Activated CD4-positive, alpha-beta T cell treated with anti-CD3 and anti-CD28 coated beads for 48 hours (primary cell): ENCODE measurements at places on chromosomes 6 and 20.

- no peak for DNase-seq
Observed at GRCh38 chr6:141261016-141261671, 871.6 kb upstream of the GJE1 start.

GRCh38 chr6:142756215-142756630 lies 188.8 kb downstream of the HIVEP2 start:
- no peak for DNase-seq

DNA sequence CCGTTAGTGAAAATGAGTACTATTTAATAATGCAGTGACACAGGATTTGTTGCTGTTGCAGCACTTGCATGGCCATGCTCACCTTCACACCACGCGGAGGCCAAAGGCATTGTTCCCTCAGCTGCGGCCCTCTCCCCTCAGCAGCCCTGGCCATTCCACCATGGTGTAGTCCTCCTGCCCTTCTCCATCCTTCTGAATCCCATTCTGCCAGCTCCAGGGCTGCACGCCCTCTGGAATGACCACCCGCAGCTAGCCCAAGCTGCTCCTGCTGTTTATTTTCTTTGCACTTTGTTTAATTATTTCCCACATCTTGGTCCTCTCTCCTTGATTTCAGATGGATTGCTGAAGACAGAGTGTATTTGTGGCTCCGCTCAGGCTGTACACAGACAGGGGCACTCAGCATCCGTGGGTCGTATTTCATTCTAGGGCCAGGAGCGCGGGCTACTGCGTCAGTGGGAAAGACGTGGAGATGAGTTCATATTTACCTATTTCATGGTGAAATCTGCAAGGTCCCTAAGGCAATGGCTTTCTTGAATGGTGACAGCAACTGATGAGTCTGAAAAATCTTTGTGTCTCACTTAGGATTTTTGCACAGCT lies 81.4 kb upstream of the DUSP22 start:
- DNase-seq: no peak

GRCh38 chr6:37659561-37659960 lies 38.1 kb downstream of the MDGA1 start:
- DNase-seq: no peak

DNA sequence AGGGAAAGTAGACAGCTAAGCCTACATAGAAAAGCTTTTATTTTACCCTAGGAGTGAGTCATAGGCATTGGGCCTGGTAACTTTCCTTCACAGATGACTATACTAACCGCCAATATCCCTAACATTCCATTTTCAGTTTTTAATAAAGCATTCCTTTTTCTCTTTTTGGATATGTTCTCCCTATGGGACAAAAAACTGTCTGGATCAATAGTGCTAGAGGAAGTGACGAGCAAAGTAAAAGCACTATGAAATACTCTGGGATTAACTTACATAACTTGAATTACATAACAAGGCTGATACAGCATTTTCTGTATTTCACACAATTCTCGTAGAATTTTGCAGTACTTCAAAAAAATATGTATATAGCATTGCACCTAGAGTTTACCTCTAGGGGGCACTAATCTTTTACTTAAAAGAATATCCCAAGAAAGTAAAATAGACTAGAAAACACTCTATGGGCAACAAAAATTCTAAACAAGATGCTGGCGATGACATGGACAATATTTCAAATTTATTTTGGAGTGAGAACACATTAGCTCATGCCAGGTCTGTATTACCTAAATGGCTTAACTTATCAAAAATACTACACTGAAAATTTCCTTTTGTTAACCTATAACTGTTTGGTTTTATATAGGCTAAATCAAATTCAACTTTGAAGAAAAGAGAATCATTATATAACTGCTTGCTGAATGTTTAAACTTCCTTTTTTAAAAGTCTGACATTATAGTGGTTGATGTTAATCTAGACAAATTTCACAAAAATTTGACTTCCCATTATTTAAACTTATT lies 66.3 kb upstream of the DST start:
- DNase-seq: no peak

DNA sequence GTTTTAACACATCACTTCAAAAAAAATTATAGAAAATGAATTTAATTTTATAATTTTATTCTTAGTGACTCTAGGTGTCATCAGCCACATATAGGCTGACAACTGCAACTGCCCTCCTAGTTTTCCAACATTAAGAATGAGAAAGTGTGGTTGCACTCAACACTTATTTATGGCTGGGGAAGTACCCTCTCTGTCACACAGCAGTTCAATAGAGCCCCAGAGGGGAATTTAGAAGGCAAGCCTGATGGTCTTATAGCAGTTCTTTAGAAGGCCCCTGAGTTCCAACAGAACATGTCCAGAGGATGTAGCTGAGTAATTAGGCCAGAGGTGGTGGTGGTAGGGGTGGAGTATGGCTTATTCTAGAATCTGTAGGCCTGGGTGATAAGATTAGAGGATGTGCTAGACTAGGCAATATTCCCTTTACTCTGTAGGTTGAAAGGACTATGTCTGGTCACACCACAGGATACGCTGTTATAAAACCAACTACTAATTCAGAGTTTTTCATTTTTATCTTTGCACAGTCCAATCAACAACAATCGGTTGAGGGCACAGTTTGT lies 226.5 kb upstream of the CITED2 start:
- peak; percentile 8 for DNase-seq

- DNase-seq: no peak
Observed at GRCh38 chr6:166903027-166903426, 53.3 kb downstream of the RNASET2 start.

GRCh38 chr20:17457079-17457478 lies 74.1 kb downstream of the BFSP1 start:
- no peak for DNase-seq

GRCh38 chr6:111872401-111873177 lies 663 bp downstream of the FYN start:
- peak; percentile 64 for DNase-seq

GRCh38 chr20:20338133-20338730 lies 29.7 kb upstream of the INSM1 start:
- no peak for DNase-seq

DNA sequence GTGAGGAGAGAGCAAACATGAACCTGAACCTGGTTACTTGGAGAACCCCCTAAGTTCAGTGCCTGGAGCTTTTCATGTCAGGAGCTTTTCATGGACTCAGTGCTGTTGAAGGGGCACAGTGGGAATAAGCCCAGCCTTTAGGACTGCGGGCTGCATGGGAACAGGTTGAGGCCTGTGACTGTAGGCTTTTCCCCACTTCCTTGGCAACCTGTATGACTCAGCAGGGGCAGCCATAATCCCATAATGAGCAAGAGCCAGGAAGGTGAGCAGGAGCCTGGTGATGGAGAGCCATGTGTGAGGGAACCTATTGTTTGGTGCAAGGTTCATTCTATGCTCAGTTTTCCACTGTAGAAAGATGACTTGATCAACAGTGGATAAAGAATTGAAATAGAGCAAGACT lies 23.4 kb downstream of the MEP1A start:
- no peak for DNase-seq
